Suppressor macrophage (primary cell): ENCODE measurements at places on chromosomes 7 and 10.

DNA sequence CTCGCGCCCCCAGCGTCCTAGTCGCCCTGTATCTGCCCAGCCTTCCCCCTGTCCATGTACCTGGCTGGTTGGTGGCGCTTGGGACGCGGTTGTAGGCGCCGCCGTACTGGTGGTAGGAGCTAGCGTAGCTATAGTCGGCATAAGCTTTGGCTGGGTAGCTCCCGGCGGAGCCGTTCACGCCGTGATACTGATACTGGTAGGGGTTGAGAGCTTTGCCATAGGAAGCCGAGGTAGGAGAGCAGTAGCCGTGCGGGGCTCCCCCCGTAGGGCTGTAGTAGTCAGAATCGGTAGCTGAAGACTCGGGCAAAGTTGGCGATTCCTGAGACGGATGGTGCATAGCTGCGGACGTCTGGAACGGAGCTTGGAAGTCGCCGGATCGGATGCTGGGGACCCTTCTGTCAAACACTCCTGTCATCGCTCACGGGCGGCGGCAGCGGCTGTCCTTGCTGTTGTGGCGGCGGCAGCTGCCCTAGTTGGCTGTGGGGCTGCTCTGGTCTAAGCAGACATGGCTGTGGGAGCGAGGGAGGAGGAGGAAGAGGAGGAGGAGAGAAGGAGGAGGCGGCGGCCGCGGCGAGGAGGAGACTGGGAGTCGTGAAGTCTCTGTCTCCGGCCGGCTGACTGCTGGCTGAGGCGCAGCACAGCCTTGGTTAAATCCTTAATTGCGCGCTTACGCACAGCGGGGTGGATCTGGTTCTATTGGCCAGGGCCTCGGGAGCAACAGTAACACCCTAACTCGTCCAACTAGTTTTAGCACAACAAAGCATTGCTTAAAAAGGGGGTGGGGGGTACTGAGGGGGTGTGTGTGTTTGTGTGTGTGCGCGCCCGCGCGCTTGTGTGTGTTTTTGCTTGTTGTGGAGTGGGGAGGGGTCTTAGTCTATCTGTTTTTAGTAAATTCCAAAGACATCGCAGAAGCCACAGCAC lies at the start of gene DLX5:
Gene DLX5 (minus strand): TSS at position 623 of the 921 bp plus-strand sequence. CDS start 208 bp downstream, at position 415.
- DNase-seq = no peak

GRCh38 chr10:77671594-77672252 lies 34.1 kb upstream of the KCNMA1 start:
- DNase-seq = no peak

DNA sequence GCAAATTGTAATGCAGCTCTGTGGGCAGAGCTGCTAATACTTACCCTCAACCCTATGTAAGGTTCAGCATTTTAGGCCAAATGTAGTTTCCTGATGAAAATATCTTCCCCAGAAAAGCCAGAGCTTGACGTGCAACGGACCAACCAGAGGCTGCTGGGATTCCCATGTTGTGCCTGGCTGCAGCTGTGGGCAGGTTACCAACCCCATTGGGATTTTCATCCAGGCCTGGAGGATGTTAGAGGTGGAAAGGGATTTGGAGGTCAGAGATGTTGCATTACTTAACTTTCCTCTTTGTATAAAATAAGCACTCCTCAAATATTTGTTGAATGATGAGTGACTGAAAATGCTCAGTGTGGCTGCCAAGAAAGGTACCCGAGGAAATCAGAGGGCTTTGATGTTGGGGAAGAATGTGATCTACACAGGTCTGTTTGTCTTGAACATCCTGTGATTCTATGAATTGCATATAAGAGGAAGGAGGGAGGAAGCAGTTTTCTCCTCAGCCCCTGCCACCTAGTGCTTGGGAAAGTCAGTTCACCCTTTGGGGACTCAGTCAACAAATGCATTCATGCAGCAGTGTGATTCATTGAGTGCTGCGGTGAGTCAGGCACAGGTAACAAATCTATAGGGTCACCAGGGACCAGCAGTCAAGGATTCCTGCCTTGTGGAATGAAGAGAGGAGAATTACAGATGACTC lies 487.2 kb downstream of the RPS24 start:
- DNase-seq = peak; percentile 36

DNA sequence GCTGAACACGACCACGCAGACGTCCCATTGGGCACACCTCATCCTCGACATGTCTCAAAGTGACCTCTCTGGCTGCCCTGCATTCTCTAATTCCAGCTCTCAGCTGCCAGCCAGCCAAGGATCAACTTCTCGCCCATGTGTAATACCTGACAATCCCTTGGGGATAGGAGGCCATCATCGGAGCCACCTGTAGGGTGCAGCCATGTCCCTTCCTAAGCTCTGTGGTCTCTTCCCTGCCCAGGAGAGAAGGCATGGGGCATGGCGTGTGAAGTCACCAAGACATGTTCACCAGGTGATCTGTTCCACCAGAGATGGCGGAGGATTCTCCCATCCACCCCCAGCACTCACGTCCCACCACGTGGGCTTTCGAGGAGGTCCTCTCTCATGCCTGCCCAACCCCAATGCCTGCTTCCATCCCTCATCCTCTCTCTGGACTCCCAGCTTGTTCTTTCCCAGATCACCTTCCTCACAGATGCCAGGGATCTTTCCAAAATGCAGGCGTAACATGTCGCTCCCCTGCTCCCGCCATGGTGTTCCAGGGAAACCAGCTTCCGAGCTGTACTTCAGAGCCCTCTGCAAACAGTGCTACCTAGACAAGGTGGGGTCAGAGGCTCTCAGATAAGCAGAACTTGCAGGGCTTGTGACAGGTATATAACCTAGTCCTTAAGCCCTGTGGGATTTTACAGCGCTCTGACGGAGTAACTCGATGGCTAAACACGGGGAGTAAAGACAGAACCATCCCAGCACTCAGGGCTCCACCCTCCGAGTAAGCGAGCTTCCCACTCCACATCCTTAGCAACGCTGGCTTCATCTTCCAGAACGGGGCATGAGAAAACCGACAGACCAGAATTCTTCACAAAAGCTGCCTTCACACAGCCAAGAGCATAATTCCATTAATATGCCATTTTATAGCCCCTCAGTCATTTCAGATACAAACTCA lies 41.1 kb downstream of the BRI3 start:
- no peak for DNase-seq

DNA sequence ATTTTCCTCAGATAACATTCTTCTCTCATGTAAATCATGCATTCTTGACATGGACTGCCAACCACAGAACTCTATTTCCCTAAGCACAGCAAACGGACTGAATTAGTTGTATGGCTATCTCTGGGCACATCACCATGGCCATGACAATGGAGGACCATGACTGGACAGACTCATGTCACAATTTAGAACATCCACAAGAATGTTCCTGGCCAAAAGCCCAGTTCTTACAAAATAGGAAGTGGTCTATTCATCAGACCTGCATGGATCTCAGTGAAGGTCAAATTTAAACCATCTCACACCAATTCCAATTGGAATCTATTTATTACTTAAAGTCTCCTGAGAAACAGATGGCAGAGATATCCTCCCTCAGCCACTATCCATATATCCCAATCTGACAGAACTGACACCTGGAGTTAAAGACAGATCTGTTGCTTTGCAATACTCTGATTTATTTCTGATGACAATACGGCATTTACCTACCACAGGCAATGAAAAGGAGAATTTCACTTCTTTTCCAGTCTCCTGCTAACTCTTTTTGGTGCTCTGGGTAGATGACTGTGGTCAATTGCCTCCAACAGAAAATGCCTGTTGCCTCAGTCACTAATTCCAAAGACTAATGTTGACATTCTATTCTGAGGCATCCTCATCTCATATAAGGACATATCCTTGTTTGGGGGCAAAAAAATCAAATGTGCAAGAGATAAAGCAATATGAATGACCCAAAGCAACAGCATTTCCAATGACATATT lies 254.8 kb downstream of the HTR7 start:
- DNase-seq = peak; percentile 2

DNA sequence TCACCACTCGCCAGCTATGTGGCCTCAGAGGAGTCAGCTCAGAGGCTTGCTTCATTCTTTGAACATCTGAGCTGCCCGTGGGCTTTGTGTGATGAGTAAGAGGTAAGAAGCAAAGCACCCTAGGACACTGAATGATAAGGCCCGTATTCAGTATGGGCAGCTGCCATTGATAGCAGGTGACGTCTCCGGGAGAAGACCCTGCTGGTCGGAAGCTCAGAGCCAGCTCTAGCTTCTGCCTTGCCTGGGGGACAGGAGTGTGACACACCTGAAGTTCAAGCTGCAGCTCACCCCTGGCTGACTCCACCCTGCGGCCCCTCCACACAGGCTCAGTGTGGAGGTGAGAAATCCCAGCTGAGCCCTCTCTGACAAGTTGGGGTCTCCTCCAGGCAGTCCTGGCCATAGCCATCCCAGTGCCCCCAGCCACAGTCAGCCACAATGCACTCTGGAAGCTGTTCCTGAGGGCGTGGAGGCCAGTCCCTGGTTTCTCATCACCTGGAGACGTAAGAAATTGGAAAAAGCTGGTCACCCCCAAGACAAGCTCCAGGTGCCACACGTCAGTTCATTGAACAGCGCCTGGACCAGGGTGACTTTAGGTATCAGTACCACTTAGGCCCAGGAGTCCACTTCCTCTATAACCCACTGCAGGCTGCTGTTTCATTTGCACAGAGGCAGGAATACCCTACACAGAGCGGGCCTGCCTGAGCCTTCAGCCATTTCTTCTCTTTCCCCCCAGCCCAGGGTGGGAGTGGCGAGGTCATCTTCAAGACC lies 164.9 kb upstream of the RHEB start:
- peak; percentile 16 for DNase-seq

- no peak for DNase-seq
These were observed 90.3 kb upstream of the ZNF438 start for GRCh38 chr10:31121757-31122577.

GRCh38 chr7:105978035-105978434 lies 15.0 kb downstream of the CDHR3 start:
- DNase-seq = no peak

DNA sequence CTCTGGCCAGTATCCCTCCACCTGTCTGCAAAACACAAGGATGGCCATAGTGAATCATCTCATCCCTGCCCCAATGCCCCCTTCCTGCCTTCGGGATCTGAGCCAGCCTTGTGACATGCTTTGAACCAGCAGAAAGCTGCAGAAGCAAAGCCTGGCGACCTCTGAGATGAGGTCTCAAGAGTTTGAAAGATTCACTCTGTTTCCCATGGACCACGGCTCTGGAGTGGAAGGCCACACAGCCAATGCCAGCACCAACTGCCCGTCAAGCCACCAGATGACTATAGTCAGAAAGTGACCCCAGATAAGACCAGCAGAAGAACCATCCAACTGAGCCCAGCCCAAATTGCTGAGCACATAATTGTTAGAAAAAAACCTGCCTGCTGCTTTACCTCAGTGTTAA lies 193.9 kb upstream of the PPP2R2D start:
- no peak for DNase-seq

GRCh38 chr7:155455132-155455693 lies 2.7 kb upstream of the EN2 start:
- no peak for DNase-seq

DNA sequence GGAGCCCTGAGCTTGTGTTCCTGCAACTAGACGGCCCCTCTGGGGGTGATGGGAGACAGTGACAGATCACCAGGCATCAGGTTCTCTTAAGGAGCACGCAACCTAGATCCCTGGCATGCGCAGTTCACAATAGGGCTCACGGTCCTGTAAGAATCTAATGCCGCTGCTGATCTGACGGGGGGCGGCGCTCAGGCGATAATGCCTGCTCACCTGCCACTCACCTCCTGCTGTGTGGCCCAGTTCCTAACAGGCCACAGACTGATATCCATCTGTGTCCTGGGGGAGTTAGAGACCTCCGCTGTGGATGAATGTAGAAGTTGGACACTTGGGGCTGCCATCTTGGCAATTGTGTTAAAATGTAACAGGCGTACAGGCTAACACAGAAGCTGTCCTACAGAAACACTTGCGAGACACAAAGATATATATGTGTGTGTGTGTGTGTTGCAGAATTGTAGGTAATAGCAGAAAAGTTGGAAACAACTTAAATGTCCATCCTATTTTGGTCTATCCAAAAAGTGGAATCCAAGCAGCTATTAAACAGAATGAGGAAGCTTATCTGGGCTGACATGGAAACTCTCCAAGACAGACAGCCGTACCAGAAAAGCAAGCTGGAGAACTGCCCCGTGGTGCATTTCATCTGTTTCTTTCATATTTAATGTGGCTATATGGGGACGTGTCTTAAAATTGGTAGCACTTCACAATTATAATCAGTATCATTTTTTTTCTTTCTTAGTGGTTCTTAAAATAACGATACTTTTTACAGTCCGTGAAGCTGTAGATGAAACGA lies 82.8 kb downstream of the MKI67 start:
- no peak for DNase-seq

DNA sequence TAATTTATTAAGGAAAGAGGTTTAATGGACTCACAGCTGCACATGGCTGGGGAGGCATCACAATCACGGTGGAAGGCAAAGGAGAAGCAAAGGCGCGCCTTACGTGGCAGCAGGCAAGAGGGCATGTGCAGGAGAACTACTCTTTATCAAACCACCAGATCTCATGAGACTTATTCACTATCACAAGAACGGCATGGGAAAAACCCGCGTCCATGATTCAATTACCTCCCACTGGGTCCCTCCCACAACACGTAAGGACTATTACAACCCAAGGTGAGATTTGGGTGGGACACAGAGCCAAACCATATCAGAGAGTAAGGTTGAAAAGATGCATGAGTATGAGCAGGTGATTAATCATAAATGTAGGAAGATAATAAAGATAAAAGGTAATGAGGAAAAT lies 3.2 kb upstream of the JCAD start:
- no peak for DNase-seq
